ENCODE measurements at places on chromosomes 7 and 10.
A peak's percentile ranks its signal among the peaks of the same experiment; 100 is the strongest.

- DNase-seq = no peak
Observed at GRCh38 chr10:117950408-117950807, 96.3 kb downstream of the RAB11FIP2 start.

DNA sequence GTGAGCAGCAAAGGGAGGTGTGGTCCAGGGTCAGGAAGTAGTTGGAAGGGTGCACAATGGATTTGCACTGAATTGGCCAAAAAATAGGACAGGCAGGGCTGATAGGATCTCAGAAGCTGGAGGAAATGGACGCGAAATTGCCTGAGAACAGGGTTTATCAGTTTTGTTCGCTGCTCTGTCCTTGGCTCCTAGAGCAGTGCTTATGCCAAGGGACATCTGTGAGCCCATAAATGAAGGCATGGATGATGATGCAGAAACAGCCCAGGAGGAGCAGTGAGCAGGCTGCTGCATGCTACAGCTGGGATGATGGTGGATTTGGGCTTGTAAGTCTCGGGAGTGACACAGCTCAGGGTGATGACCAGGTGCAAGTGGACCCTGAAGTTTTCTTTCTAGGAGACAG, 204.7 kb downstream of the PRPF18 start:
- no peak for DNase-seq

GRCh38 chr10:22420787-22421517, 75.7 kb downstream of the SPAG6 start:
- peak; percentile 56 for DNase-seq

- no peak for DNase-seq
Observed at GRCh38 chr10:73405556-73405955, 8.3 kb downstream of the ANXA7 start.

- DNase-seq = peak; percentile 10
Observed at GRCh38 chr10:4514445-4515108, 311.4 kb upstream of the AKR1E2 start.

GRCh38 chr10:125030567-125031197, 88.8 kb downstream of the ZRANB1 start:
- DNase-seq = no peak

GRCh38 chr7:128941946-128942526, 4.3 kb downstream of the IRF5 start:
- DNase-seq = no peak

GRCh38 chr10:43983405-43983804, 334.7 kb upstream of the ZNF32 start:
- DNase-seq = no peak

DNA sequence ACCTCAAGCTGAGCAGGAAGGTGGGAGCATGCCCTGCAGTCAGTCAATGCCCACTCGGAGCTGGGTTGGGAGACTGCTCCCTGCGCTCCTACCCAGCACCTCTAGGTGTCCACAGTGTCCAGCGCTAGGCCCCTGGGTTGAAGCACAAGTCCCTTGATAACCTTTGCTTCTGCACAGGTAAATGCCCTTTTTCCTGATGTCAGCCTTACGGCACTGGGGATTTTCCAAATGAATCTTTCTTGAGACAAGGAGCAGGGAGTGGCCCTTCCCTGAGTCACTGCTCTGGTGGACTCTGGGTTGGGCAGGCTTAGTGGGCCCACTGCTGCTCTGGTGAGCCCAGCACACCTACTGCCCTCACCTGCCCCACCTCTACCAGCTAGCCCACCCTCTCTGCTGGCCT, 61.9 kb upstream of the OPN4 start:
- no peak for DNase-seq
